Dorsolateral prefrontal cortex (tissue), 122 donors: ENCODE measurements at places on chromosomes 11 and 22.

DNA sequence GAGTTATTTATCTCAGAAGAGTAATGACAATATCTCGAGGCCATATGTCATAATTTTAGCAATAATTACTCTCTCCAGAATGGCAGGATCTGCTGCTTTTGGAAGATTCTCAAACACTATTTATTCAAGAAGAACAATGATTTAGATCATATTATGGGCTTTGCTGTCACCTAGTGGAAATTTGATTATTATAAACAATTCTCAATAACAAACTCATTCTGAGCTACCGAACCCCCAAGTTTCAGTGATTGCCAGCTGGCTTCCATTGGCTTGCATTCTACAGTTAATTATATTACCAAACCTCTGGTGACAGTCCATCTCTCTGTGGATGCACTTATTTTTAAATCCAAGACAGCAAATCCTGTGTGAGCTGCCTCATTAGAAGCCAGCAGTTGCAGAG, 27.9 kb upstream of the SLC36A4 start:
- DNase-seq, result no peak

- no peak for DNase-seq
Observed at GRCh38 chr11:48090174-48090573, 109.8 kb downstream of the PTPRJ start.

- peak; percentile 31 for DNase-seq
Observed at GRCh38 chr11:117143390-117143789, 697 bp upstream of the PAFAH1B2 start.

DNA sequence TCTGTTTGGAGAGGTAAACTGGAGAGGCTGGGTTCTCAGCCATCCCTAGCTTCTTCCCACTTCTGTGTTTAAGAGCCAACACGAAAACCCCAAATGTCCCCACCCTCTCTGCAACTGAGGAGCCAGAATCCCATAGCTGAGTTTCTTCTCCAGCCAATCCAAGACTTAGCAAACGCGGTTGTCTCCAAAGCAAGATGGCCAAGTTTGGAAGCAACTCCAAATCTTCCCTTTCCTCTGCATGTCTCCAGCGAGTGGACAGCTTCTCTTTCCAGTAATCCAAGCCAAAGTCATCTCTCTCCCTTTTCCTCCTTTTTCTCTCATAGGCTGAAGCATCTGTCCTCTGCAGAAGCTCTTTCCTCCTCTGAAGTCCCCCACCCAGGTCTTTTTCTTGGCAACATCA, 539.2 kb downstream of the MIAT start:
- DNase-seq, result no peak

DNA sequence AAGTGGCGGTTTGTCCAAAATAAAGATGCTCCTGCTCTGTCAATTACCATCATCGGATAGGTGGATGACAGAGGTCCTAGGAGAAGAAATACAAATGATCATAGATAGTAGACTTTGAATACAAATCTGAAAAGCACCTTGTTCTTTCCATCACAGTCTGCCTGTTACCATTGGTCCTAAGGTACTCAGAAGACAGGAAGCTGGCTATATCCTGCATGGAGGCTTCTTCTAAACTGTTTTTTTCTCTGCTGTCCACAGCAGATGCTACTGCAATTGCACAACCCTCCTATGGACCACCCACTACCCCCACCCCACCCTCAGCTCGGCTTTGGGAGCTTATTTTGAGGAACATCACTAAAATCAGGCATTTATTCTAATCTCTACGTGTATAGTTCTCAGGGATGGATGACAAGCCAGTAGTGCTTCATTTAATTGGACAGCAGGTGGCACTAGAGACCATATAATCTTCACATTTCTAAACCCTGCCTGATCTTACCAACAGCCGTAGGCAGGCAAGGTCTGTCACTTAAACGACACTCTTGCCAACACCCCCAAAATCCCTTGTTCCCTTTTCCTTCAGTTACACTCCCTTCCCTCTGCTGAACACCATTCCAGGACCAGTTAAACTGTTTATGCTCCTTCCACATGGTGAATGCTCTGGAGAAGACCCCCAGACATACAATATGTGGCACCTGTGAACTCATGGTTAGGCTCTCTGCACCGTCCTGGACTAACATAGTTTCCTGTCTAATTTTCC, 6.6 kb upstream of the PTS start:
- DNase-seq, result peak; percentile 50

DNA sequence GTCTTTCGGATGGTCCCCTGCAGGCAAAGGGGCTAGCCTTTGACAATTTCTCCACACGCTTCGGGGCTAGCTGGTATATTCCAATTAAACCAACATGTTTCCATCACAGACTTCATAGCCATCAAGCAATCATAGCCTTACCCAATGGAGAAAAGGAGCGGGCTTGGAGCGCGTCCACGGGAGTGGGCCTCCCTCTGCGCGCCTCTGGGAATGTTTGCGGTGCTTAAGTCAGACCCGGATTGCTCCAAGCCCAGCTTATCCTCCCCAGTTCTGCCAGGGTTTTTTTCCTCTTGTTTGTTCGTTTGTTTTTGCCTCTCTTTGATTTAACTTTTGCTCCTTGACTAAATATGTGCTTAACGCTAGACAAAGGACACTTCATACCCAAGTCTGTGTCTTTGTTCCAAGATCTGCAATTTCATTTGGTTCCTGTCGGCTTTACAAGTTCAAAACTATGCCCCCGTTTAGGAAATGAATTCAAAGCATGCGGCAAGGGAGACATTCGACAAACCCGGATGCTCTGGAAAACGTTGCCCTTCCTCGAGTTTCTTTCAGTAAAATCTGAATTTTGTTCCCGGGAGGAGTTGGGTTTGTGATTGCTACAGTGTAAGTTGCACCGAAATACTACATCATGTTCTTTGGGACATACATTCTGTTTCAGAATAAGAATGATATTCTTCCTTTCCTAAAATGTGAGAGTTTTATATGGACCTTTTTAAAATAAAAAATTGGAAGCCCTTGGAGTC, 1.0 kb upstream of the GLB1L2 start:
- no peak for DNase-seq
